NCI-H1417 treated with DMSO at 0.1 percent for 48 hours (cell line): ENCODE measurements at places on chromosomes 11 and 22.

DNA sequence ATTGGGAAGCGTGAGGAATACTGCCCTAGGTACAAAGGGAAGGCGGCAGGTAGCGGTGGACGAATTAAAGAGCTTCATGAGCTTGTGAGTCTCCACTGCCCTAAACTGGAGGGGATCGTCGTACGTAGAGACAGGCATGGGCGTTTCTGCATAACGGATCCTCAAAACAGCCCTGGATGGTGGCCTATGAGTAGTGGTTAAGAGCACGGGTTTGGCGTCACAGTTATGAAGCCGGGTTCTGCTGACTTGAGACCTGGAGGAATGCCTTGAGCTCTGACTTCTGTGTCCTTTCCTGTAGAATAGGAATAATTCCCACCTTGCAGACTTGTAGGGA lies 335 bp downstream of the TMEM138 start:
- no peak for DNase-seq

DNA sequence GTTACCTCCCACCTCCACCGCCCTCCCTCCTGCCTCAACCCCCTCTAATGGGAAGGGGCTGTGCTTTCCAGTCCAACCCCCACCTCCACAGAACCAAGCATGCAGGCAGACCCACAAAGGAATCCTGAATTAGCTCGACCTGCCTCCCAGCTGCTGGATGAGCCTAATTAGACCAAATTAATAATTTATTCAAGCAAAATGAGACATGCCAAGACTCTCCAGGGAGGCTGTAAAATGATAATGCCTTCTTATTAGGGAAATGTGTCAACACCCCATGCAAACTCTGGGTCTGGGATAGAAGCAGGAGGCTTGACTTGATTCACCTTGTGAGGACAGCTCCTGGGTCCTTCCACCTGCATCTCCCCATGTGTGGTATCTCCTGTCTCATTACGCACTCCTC lies 59.4 kb upstream of the HMGXB4 start:
- DNase-seq, result no peak

DNA sequence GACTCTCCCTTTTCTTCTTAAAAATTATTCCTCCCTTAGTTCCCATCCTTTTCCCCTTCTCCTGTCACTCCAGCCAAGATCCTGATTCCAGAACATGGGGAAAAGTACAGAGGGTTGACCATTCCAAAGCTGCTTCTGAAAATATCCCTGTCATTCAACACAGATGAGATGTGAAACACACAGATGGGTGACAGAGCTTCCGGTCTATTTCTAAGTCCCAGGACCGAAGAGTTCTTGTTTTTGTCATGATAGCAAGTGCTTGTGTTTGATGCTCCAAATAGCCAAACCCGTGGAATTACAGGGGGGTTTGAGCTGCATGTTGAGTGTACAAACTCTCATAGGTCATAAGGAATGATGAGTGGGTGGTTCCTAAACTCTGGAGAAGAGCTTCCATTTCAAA lies 57.9 kb downstream of the PARVA start:
- no peak for DNase-seq

- no peak for DNase-seq
These were observed 62.5 kb upstream of the SORL1 start for GRCh38 chr11:121389651-121390050.

DNA sequence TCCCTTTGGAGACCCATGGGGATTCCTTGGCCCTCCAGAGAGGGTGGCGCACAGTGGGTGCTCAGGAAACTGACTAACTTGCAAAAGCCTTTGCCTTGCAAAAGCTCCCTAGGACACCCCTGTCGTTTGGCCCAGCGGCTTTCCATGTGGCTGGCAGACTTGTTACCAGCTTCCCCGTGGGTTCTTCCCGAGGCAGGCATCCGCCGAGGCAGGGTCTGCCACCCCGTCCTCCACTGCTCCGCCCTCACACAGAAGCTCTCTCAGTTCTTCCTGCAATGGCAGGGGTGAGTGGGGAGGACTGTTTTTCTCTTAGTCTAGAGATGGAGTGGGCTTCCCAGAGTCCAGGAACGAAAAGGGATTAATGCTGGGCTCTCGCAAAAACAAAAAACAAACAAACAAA lies 23.0 kb downstream of the ALX4 start:
- DNase-seq, result no peak

GRCh38 chr11:129410395-129410960 lies 34.8 kb downstream of the BARX2 start:
- no peak for DNase-seq

GRCh38 chr22:48076008-48076407 lies 1313.6 kb downstream of the TBC1D22A start:
- no peak for DNase-seq

- DNase-seq, result no peak
These were observed 849 bp upstream of the APOBEC3B start for GRCh38 chr22:38981005-38981991.

DNA sequence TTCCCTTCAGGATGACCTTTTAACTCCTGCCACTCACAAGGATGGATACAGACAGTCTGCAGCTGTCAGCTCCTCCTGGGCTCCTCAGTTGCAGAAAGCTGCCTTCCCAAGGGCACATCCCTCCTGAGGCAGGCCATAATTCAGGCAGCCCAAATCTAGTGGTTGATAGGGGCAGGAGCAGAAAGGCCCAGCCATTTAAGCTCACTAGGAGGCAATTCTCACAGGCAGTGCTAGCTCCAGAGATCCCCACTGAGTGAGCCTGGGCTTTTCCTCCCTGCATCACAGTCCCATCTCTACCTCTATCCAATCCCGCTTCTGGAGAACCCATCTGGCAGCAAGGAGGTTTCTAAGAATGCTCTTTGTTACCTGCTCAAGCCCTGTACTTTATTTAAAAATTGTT lies 200.6 kb downstream of the ARHGAP42 start:
- DNase-seq, result no peak

GRCh38 chr11:75267171-75267970 lies 26.8 kb downstream of the TPBGL start:
- no peak for DNase-seq

DNA sequence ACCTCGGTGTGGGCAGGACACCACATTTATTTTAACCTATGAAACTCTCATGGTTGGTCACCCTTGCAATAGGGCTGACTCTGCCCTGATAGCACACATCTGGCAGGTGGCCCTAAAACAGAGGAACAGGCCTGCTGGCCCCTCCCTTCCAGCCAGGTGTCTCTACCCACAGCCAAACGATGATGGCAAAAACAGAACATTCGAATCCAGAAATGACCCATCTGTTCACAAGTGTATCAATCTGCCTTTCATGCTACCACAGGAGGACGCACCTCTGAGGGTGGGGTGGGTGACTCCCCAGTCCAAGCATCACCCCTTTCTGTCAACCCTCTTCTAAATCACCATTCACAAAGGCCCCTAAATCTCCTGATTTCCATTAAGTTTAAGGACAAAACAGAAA lies 118.1 kb downstream of the ETS1 start:
- DNase-seq, result no peak

DNA sequence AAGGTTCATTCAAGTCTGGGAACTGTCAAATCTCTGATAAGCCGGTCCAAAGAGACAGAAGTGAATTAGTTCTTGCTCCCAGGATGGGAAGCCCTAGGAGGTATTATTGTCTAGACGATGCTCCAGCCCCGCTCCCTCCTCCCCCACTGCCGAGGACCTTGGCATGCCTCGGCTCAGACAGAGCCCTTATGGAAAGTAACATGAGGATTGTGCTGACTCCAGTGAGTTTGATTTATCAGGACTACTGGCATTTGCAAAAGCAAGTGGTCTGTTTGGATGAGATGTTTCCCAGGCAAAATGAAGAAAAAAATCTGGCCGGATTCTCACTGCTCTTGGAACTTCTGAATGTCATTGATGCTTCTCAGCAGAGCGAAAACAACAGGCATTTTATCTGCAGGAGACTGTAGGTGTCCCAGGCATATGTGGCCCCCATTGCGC lies 341.0 kb downstream of the ETS1 start:
- DNase-seq, result no peak

DNA sequence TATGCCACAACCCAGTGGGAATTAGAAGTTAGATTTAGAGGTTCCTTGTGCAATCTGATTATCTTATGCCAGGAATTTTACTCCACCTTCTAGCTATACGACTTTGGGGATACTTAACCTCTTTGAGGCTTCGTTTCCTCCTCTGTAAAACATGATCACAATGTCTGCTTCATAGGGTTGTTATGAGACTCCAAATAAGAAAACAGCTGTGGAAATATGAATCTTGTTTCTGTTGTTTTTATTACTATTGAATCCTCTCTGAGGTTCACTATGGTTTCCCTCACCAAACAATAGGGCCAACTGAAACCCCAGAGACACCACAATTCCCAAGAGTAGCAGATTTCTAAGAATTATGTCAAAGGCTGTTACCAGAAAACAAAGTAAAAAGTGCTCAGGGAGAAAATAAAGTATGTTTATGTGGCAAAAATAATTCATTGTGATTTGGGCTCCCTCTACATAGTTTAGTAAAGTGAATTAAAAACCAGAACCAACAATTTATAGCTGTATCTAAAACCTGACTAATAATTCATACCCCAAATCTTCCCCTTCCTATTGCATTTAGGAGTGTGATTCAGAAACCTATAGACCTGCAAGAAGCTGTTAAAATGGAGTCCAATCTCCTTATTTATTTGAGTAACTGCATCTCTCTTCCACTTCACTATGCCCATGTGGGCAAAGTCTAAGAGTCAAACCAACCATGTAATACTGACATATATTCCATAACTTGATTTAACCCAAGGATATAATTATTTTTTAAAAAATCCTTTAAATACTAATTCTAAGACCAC lies 38.4 kb downstream of the AMBRA1 start:
- no peak for DNase-seq

DNA sequence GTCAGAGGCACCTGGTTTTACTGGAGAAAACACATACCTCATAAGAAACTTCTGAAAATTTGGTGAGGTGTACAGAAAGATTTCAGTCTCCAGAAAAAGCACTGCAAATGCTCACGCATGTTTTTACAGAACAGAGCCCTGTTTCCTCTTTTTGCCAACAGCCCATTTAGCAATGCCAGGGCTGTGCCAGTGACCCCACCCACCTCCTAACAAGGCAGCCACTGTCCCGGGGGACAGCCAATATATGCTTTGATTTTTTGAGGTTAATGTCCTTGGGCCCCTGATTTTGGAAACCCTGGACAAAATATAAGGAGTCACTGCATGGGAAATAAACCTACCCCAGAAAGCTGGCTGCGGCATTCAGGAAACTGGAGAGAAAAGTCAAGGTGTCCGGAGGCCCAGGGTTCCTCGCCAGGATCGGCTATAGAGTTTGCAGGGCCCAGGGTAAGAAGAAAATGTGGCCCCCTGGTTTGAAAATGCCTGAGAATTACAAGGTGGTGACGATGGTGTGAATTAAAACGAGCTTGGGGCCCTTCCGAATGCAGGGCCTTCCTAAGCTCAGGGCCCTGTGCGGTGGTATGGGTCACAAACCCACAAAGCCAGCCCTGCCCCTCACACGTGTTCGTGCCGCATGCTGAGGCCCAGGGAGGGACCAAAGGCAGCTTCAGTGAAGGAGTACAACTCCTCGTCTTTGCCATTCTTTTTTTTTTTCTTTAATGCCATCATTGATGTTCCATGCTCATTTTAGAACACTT lies 71.1 kb upstream of the WNT7B start:
- no peak for DNase-seq

DNA sequence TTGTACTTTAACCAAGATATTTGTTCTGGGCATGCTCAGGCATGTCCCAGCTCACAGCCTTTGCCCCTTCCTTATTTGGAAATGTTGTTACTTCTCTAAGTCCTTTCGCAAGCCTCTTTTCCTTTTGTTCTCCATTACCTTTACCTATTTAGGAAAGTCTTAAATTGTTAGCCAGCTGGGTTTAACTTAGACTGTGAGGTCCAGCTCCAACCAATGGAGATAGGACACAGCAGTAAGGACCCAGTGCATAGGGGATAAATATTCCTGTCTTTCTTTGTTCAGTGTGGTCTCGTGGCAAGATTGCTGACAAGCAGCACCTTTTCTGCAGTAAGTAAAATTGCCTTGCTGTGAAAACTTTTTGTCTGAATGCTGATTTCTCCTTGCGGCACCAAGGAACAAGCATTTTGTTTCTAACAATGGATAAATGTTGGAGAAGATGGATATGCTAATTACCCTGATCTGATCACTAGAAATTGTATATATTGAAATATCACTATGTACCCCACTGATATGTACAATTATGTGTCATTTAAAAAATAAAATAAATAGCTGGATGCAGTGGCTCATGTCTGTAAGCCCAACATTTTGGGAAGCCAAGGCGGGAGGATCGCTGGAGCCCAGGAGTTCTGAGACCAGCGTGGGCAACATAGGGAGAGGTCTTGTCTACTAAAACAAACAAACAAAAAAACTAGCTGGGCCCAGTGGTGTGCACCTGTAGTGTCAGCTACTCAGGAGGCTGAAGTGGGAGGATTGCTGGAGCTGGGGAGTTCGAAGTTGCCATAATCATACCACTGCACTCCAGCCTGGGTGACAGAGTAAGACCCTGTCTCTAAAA lies 31.9 kb upstream of the FTH1 start:
- DNase-seq, result no peak

GRCh38 chr11:27700351-27701301 lies at the start of gene BDNF:
TSS of gene BDNF (minus strand) at chr11:27700455. CDS start at chr11:27658564, 41,891 bp downstream.
- no peak for DNase-seq

GRCh38 chr11:9273376-9274336 lies 8.5 kb upstream of the DENND5A start:
- DNase-seq, result no peak

- DNase-seq, result no peak
These were observed 46.6 kb upstream of the WNT7B start for GRCh38 chr22:46023558-46023981.

- DNase-seq, result no peak
These were observed 50.2 kb downstream of the SMIM38 start for GRCh38 chr11:69205743-69206612.

DNA sequence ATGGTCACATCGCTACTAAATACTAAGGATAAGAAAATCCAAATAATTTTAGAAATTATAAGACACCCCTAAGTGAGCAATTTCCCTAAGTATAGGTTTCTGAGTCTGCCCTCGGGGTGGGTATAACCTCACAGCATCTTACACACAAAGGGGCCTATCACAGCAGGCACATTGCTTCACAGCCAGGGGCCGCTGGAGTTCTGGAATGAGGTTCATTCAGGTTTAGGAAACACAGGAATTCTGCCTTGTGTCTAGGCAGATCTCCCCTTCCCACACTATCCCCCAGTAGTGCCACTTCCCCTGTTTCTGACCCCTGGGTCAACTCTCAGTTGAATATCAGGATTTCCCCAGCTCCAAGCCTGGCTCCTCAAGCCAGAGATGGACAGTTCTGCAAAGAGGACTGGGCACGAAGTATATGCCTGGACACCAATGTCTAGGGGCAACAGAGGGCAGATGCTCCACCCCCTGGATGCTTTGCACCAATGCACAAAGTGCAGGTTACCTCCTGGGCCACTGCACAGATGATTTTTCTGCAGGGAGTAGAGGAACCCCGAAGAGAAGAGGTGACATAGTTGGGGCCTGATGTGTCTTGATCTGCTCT lies 11.4 kb downstream of the TUBA8 start:
- no peak for DNase-seq

DNA sequence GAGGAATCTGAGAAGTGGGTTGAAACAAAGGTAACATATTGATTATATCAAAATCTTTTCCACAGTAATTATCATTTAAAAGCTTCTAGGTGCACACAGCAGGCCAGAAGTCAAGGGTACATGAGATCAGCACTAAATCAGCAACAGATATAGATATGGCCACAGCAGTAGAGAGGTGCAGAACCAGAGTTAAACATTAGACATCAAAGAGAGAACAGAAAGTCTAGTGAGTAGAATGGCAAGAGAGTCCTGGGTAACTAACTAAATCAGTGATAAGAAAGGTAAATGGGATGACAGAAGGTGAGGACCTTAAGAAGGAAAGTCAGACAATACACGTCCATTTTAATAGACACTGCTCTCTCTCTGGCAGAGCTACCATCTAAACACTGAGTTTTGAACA lies 119.5 kb upstream of the GRIA4 start:
- DNase-seq, result no peak

GRCh38 chr11:88520391-88520790 lies 182.9 kb upstream of the CTSC start:
- DNase-seq, result no peak
